ENCODE measurements at places on chromosomes 5 and 9.

DNA sequence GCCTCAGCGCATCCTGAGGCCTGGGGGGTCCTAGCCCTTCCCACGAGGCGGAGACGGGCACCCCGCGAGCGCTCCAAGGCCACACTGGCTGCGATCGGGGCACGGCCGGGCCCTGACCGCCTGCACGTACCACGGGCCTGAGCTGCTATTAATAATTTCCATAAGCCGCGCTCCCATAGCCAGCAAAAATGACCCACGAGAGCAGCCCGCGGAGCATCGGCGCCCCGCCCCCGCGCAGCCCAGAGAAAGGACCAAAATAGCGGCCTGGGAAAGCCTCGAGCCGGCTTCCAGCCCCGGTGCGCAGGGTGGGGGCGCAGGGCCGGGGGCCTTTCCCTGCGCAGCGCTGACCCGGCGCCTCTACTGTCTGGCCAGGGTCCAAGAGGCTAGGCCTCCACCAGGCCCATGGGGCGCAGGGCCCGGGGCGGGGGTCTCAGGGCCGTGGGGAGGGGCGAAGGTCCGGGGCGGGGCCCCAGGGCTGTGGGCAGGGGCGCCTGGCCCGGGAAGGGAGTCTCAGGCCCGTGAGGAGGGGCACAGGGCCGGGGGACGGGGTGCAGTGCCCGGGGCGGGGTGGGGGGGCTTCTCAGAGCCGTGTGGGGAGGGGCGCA is 54.4 kb downstream of the EXD3 start:
- no peak for DNase-seq

DNA sequence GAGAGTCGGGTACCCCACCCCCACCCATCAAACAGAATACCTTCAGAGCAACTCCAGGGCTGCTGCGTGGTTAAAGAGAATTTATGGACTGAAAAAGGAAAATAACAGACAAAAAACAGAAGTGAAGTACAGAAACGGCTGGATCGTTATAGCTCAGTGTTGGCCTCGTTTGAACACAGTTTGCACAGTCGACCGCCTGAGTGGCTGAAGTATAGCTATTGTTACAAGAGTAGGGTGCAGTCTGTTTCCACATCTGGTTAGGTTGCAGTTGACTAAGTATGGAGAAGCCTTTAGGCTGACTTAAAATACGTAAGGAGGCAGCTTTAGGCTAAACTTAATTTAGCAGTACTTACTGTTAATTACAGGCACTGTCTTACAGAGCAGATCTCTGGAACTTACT is 121.2 kb downstream of the GCNT1 start:
- DNase-seq = no peak

GRCh38 chr5:11719888-11720481 is 184.3 kb downstream of the CTNND2 start:
- no peak for DNase-seq

DNA sequence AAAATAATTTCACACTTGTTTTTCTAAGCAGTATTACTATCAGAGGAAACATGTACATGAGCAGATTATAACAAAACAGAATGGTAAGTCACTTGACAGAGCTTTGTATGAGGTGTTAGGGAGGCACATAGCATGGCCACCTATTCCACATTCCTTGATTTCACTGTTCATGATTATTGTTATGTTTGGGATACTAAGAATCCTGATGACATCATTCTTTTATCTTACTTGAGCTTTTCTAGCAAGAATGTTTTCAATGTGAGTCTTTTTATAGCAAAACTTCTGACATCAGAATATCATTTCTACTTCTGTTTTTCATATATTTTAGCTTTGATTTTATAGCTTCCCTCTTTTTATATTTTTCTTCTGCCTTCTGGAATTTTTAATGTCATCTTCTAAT is 208.2 kb downstream of the DMRTA1 start:
- peak; percentile 44 for DNase-seq

DNA sequence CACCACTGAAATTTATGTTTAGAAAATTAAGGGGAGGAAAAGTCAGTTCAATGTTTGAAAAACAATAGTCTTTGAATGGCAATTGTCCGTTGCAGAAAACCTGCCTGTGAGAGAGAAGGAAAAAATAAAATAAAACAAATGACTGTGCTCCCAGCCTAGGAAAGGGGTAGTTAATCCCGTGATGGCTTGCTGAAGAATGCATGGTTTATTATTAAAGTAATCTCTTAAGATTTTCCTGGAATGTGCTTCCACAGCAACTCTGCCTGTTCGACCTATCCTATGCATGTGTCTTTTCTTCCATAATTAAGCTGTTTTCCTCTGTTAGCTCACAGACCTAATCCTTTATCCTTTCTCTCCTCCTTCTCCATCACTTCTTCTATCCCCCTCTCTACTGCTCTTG is 2.4 kb upstream of the DAB2 start:
- peak; percentile 62 for DNase-seq

- peak; percentile 9 for DNase-seq
Measured at GRCh38 chr5:32942225-32942989, 231.3 kb downstream of the NPR3 start.

DNA sequence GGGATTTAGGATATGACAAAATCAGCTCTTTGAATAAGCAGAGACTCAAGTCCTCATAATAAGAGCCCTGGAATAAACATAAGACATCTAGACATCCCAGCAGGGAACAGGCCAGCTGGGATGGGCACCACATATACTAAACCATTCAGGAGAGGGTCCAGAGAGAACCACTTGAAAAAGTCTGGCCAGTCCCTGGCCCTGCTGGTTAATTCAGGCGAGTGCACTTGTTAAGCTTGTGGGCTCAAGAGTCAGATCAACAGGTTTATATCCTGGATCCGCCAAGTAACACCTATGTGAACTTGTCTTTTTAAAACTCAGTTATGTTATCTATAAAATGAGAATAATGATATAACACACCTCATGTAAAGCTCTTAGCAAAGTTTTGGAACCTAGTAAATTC is 63.3 kb downstream of the CAVIN4 start:
- DNase-seq = no peak

GRCh38 chr5:122845229-122846050 is at the start of gene SNX24:
Gene SNX24, plus strand, starts transcription at chr5:122845613. Its CDS starts 21 bp downstream, at chr5:122845634.
- peak; percentile 67 for DNase-seq

DNA sequence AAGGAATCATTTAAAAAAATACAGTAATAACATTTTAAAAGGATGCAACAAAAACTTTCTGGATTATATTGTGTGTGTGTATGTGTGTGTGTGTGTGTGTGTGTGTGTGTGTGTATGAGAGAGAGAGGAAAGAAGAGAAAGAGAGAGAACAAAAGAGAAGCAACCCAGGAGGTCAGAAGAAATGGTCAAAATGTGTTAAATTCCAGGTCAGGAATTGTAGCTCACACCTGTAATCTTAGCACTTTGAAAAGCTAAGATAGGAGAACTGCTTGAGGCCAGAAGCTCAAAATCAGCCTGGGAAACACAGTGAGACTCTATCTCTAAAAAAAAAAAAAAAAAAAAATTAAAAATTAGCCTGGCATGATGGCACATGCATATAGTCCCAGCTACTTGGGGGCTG is 311.8 kb upstream of the CDH12 start:
- no peak for DNase-seq

- DNase-seq = peak; percentile 4
Measured at GRCh38 chr9:3235497-3235896, 290.3 kb downstream of the RFX3 start.

GRCh38 chr9:7456377-7456776 is 343.2 kb downstream of the DMAC1 start:
- no peak for DNase-seq

- no peak for DNase-seq
Measured at GRCh38 chr9:124781967-124782660, 5.2 kb downstream of the OLFML2A start.

DNA sequence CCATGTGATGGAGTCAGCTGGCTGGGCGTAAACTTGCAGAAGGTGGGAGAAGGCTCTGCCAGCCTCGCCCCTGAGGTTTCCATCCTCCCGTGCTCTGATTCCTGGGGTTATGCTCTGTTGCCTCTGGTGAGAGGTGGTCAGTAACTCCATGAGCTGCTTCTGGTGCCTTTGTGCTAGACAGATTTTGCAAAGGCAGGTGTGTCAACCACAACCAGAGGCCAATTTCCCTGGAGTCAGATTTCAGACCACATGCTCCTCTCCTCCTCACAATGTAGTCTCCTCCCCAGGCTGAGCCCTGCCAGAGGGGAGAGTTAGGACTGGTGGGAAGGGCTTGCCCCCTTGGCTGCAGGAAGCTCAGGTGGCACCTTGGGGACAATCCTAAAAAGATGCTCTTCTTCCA is 38.8 kb upstream of the TENT4A start:
- DNase-seq = no peak

- peak; percentile 50 for DNase-seq
Measured at GRCh38 chr5:159515909-159516415, 185.7 kb upstream of the IL12B start.

DNA sequence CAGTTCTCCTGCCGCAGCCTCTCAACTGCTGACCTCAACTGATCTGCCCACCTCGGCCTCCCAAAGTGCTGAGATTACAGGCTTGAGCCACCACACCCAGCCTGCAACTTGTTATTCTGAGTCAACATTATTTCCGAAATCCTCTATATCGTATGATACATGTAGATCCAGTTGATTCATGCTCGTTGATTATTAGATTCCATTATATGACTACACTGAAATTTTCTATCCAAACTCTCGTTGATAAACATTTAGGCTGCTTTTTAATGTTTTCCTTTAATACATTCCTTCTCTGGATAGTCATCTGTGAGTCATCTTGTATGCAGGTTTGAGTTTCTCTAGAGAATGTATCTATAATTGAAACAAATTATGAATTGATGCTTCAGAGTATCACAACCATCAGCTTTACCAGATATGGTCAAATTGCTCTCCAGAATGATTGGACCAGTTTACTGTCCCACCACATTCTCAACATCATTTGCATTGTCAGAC is 4.1 kb downstream of the CDK7 start:
- peak; percentile 83 for DNase-seq

GRCh38 chr9:93591301-93592007 is 15.1 kb downstream of the PHF2 start:
- DNase-seq = no peak

- DNase-seq = no peak
Measured at GRCh38 chr9:4177970-4178758, 121.7 kb downstream of the GLIS3 start.

DNA sequence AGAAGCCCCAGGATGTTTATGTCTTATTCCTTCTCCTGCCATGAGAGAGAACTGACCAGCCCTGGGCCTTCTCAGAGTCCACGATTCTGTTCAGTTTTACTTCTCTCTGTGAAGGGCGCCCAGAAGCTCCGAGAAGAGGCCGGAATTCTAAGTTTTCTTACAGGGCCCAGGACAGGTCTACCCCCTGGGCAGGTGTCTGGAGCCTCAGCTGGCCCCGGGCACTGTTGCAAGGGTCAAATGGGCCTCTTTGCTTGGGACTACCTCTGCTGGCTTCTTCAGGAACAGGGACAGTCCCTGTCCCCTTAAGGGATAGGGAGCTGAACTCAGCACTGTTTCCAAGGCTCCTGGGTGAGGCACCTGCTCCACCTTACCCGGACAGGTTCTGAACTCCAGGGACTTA is 55.0 kb downstream of the RASGEF1C start:
- DNase-seq = no peak

GRCh38 chr5:9524941-9525340 is 20.9 kb downstream of the SEMA5A start:
- DNase-seq = no peak

- no peak for DNase-seq
Measured at GRCh38 chr9:111857555-111858211, 38.9 kb upstream of the UGCG start.

DNA sequence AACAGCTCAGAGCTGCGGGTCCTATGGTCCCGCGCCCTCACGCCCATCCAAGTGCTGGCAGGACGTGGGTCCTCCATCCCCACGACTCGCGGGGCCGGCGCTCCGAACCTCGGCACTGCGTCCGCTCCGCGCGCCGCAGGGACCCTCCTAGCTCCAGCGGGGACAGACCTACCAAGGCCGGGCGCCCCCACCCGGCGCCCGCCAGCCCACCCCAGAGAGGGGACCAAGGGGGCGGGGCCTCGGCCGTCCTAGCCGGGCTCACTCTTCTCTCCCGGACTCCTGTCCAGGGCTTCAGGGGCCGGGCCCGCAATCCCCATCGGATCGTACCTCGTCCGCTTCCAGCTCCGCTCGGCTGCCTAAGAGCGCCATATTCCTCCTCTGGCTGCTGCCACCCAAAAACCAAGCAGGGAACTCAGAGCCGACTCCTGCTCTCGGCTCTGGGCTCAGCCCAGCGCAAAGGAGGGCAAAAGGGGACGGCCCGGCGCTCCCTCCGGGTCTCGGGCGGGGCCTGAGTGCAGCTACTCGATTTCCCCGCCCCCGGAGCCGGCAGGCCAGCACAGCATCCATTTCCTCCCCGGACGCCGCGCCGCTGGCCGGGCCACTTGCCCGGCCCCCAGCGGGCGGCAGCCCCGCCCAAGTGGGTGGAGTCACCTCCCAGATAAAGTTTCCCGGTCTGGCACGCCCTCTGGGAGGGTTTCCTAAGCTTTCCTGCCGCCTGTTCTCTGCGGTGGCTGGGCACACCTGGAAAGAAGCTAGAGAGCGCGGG is at the start of gene TTC39B:
TTC39B (minus strand) TSS at position 460 of the 766 bp plus-strand sequence; CDS start at position 369, 91 bp downstream.
- DNase-seq = peak; percentile 86

- DNase-seq = no peak
Measured at GRCh38 chr9:19754921-19755320, 33.9 kb downstream of the SLC24A2 start.

DNA sequence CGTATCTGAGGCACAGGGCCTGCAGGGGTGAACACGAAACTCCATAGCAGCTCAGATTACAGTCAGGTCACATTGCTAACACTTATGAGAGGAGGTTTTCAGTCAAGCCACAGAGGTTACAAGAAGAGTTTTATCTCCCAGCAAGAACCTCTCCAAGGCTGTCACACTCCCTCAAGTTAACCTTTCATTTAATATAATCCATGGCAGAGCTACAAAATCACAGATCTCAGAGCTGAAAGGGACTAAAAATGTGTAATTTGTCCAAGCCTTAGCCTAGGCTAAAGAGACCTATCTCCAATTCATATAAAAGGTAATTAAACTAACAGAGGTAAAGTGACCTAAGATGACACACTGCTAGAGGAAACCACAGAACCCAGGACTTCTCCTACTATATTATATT is 57.2 kb downstream of the MLANA start:
- no peak for DNase-seq

- DNase-seq = no peak
Measured at GRCh38 chr5:61689153-61689846, 357.2 kb downstream of the ZSWIM6 start.

GRCh38 chr5:138472353-138472752 is 7.1 kb downstream of the EGR1 start:
- DNase-seq = no peak

DNA sequence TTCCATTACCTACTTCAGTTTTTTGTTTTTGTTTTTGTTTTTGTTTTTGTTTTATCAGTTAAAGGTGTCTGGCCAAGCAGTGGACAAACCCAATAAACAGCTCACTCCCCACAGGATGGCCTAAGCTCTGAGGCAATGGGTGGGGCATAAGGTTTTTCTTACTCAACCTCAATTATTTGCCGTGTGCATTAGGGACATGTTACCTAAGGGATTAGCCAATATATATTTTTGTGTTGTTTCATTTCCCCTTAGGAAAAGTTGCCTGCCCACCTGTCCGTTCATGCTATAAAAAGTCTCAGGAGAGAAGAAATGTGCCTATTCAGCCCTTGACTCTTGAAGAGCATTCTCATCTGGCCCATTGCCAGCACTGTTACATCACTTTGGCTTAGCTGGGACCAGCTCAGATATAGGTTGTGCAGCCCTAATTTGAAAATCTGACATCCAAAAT is 7.3 kb downstream of the SH3RF2 start:
- peak; percentile 64 for DNase-seq
